Smooth muscle cell of bladder (primary cell): ENCODE measurements at places on chromosomes 7 and 10. TPM values are rescaled to one million over a fixed set of nuclear protein-coding genes. Genes with fewer than 3 reads are reported as not detected.

The NOS3 gene
- 1.3 TPM in 2 replicates for total RNA-seq

The ZNF775 gene
- total RNA-seq, result 4.8 and 6.7 TPM in 2 replicates

The RGR gene
- not detected in 2 replicates for total RNA-seq

The CPA4 gene
- total RNA-seq, result 25.9 and 83.2 TPM in 2 replicates

The MSMB gene
- not detected in 2 replicates for total RNA-seq

The CCL24 gene
- 0.28 TPM in 1 of 2 replicates, not detected in the other for total RNA-seq

The TMEM196 gene
- total RNA-seq, result not detected in 2 replicates

The TDRD1 gene
- under 0.01 and 0.83 TPM in 2 replicates for total RNA-seq
